ENCODE measurements at places on chromosomes 7 and 10.

- peaks cover 5% of the 10 kb centered on the region for H3K27me3 ChIP-seq
- H3K27ac ChIP-seq = no peak overlapping the region
- DNase-seq = no peak
- no peaks in the 10 kb centered on the region for H3K4me1 ChIP-seq
- no peaks in the 10 kb centered on the region for H3K36me3 ChIP-seq
These were observed 172.8 kb upstream of the IMMP2L start for GRCh38 chr7:111734954-111735660.

DNA sequence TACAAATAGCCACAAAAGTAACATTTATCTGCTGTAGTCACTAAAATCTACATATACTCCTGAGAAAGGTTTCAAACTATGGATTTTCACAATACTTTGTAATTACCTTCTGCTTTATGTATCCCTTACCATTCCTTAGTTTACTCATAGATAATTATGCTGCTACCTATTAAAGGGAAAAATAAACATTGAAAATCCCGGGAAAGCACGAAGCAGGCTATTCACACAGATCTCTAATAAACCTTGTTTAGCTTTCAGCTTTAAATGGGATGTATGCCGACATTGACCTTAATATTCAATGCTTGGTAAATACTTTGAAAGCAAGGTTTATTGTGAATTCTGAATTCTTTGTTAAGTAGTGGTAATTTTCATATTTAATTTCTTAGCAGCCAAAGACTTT, 58.5 kb upstream of the SMIM30 start:
- H3K36me3 ChIP-seq = no peaks in the 10 kb centered on the region
- H3K27ac ChIP-seq = no peak overlapping the region
- H3K4me3 ChIP-seq = no peak overlapping the region
- DNase-seq = no peak
- H3K27me3 ChIP-seq = peaks cover 5% of the 10 kb centered on the region
- H3K4me1 ChIP-seq = no peaks in the 10 kb centered on the region

DNA sequence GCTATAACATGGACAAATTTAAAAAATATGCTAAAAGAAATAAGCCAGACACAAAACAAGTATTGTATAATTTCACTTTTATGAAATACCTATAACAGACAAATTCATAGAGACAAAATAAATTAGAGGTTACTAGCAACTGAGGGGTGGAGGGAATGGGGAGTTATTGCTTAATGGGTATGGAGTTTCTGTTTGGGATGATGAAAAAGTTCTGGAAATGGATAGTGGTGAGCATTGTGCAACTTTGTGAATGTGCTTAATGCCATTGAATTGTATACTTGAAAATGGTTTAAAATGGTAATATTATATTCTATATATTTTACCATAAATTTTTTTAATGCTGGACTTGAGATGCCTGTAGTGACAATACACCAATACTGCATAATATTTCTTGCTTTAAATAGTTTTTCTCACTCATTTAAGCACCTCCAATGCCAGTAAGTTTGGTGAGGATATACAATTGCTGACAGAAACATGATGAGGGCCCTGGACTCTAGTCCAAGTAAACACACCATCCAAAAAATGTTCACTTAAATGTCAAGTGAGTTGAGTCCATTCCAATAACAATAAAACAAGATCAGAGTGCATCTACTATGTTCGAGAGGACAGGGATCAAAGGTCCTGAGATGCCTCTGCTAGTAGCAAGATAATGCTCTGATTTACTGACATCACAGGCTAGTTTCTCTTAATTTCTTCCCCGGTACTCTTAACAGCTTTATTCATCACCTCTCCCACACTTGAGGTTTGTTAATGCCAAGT, 71.9 kb downstream of the NT5C2 start:
- DNase-seq = no peak
- no peak overlapping the region for H3K4me3 ChIP-seq
- H3K4me1 ChIP-seq = peaks cover 15% of the 10 kb centered on the region
- H3K36me3 ChIP-seq = peaks cover 6% of the 10 kb centered on the region

GRCh38 chr10:37992083-37992482, 15.6 kb upstream of the ZNF25 start:
- H3K27me3 ChIP-seq = peaks cover 3% of the 10 kb centered on the region
- no peak overlapping the region for H3K27ac ChIP-seq
- DNase-seq = no peak
- no peaks in the 10 kb centered on the region for H3K4me1 ChIP-seq
- H3K36me3 ChIP-seq = peaks cover 1% of the 10 kb centered on the region
- H3K4me3 ChIP-seq = no peak overlapping the region

GRCh38 chr7:24108906-24109376, 175.0 kb upstream of the NPY start:
- H3K27me3 ChIP-seq = peaks cover 6% of the 10 kb centered on the region
- H3K36me3 ChIP-seq = no peaks in the 10 kb centered on the region
- H3K27ac ChIP-seq = no peak overlapping the region
- H3K4me1 ChIP-seq = peaks cover 3% of the 10 kb centered on the region
- no peak overlapping the region for H3K4me3 ChIP-seq
- no peak for DNase-seq

DNA sequence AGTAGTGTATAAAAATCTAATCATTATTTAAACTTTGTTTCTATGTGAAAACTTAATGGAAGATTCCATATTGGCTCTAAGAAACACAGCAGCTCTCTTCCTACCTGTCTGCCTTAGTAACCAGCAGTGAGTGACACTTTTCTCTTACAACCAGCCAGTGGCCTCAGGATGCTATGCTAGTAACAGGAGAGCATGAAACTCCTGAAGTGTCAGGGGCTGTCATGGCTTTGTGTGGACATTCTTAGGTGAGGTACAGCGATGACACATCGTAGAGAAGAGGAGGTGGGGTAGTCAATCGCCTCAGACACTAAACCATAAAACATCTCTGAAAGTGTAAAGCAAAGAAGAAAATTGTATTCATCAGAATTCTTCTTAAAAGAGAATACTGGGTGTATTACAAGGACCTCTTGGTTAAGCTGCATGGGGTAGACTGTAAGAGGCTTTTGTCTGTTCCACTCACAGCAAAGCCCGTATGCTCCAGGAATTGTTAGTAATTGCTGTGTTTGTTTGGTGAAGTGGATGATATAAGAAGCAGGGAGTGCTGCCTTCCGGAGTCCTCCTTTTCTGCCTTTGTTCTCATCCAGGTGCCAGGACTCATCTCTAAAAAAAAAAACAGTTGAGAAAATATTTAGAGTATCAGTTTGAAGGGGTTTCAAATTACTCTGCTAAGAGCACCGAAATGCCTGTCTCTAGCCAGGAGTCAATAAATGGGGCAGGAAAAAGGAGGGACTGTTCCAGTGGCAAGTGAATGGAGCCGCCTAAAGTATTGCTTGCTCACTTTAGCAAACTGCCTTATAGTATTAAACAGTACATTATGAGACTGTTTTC, 518.8 kb downstream of the CNTNAP2 start:
- no peaks in the 10 kb centered on the region for H3K27me3 ChIP-seq
- no peak for DNase-seq
- no peak overlapping the region for H3K4me3 ChIP-seq

DNA sequence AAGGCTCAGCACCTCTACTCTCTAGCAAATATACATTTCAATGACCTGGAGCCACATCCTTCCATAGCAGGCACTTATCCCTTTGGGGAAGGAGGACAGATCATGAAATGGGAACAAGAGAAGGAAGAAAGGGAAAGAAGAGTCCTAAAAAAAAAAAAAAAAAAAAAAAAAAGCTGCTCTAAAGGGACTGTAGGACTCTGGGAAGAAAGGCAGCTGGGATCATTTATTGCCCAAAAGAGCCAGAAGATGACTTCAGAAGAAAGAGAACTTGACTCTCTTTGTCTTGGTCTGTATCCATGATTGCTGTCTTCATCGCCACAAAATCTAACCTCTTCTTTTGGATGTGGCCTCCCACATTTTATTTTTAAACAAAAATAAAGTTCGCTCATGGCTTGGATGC, 203.6 kb upstream of the CELF2 start:
- no peak for DNase-seq
- H3K4me1 ChIP-seq = no peaks in the 10 kb centered on the region
- no peak overlapping the region for H3K4me3 ChIP-seq
- H3K27ac ChIP-seq = no peak overlapping the region
- peaks cover 13% of the 10 kb centered on the region for H3K27me3 ChIP-seq

DNA sequence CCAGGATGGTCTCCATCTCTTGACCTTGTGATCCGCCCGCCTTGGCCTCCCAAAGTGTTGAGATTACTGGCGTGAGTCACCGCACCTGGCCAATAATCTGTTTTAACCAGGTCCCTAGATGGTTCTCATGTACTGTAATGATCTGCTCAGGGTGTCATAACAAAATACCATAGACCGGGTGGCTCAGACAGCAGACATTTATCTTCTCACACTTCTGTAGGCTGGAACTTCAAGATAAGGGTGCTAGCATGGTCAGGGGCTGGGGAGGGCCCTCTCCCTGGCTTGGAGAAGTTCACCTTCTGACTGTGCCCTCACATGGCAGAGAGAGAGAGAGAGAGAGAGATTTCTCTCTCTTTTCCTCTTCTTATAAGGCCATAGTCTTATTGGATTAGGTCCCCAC, 279.4 kb upstream of the LYZL1 start:
- H3K36me3 ChIP-seq = no peaks in the 10 kb centered on the region
- no peak overlapping the region for H3K27ac ChIP-seq
- no peaks in the 10 kb centered on the region for H3K4me1 ChIP-seq
- no peaks in the 10 kb centered on the region for H3K27me3 ChIP-seq

GRCh38 chr7:11188529-11189310, 215.0 kb downstream of the PHF14 start:
- H3K27me3 ChIP-seq = peaks cover 1% of the 10 kb centered on the region
- H3K36me3 ChIP-seq = no peaks in the 10 kb centered on the region
- H3K4me1 ChIP-seq = no peaks in the 10 kb centered on the region
- no peak for DNase-seq
- no peak overlapping the region for H3K4me3 ChIP-seq

DNA sequence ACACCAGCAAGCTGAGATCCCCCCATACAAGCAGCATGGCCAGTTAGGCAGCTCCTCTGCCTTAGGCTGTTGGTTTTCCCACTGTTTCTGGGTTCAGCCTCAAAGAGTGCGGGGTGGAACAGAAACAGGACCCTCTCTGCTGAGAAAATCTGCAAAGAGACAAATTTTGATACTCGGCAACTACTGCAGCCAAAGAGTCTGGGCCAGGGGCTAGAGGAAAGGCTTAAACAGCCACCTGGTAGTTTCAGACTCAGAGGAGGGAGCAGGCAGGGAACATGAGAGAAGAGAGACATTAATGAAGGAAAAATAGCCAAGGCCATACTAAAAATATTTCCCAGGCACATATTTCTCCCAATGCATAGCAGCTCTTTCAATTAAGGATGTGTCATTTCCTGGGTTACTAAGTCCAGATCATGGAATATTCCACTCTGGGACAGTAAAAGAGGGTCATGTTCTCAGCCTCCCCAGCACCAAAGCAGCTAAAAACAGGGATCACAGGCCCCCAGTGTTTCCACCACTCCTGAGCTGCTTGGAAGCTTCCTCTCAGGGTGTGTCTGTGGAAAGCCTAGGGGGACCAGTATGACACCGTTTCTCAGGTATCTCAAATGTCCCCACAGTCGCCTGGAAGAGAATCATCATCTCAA, 29.8 kb downstream of the PDLIM1 start:
- peaks cover 49% of the 10 kb centered on the region for H3K36me3 ChIP-seq
- no peaks in the 10 kb centered on the region for H3K27me3 ChIP-seq
- no peak overlapping the region for H3K4me3 ChIP-seq

GRCh38 chr7:24436131-24436920, 136.9 kb upstream of the PALS2 start:
- no peak for DNase-seq
- no peak overlapping the region for H3K27ac ChIP-seq
- no peaks in the 10 kb centered on the region for H3K36me3 ChIP-seq
- H3K4me3 ChIP-seq = no peak overlapping the region
- peaks cover 3% of the 10 kb centered on the region for H3K4me1 ChIP-seq

GRCh38 chr7:26950889-26951288, 86.5 kb upstream of the SKAP2 start:
- no peak overlapping the region for H3K27ac ChIP-seq
- H3K27me3 ChIP-seq = peaks cover 3% of the 10 kb centered on the region
- no peaks in the 10 kb centered on the region for H3K36me3 ChIP-seq

- H3K27ac ChIP-seq = no peak overlapping the region
- DNase-seq = no peak
- H3K4me3 ChIP-seq = no peak overlapping the region
- H3K36me3 ChIP-seq = no peaks in the 10 kb centered on the region
These were observed 18.3 kb upstream of the TBX20 start for GRCh38 chr7:35272246-35272645.

GRCh38 chr7:151838072-151838471, 38.8 kb downstream of the PRKAG2 start:
- DNase-seq = no peak
- peak overlapping the region; percentile 80 for H3K4me3 ChIP-seq
- H3K36me3 ChIP-seq = peaks cover 2% of the 10 kb centered on the region

DNA sequence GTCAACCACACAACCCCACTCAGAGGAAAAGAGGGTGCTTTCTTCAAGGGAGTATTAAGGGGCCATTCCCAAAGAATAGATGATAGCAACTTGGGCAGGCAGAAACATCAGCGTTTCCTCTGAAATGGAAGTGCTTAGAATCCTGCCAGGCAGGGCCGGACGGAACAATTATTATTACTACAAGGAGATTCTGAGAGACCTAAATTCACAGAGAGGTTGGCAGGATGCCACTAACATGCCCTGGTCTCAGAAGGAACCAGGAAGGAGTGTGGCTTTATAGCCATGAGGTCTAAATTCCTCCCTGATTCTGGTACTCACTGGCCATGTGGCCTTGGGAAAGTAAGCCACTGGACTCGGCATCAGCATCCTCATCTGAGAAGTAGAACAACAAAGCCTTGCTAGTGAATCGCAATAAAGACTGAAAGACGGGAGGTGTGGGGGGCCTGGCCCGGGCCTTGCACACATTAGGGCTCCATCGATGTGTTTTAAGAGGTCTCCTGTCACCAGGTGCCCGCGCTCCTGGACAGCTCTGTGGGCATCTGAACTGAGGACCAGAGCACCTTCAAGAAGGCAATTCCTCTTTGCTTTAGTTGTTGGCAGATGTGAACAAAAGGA, 131.5 kb downstream of the OAT start:
- H3K27ac ChIP-seq = no peak overlapping the region
- no peaks in the 10 kb centered on the region for H3K36me3 ChIP-seq
- DNase-seq = no peak
- H3K27me3 ChIP-seq = peaks cover 3% of the 10 kb centered on the region
- peaks cover 3% of the 10 kb centered on the region for H3K4me1 ChIP-seq

Measured in memory B cell (primary cell).